ENCODE measurements at places on chromosomes 13 and 19. TPM values are rescaled to one million over a fixed set of nuclear protein-coding genes. Genes with fewer than 3 reads are reported as not detected.

Gene MRPS31
- total RNA-seq: 33.7 TPM

Gene ACTMAP
- total RNA-seq: 6.7 TPM

Gene ELANE
- 1.5 TPM for total RNA-seq

Gene ZNF728
- total RNA-seq: 6.4 TPM

All from left ventricle myocardium superior (tissue), 1 donor.